ENCODE measurements at places on chromosomes 7 and 10.

DNA sequence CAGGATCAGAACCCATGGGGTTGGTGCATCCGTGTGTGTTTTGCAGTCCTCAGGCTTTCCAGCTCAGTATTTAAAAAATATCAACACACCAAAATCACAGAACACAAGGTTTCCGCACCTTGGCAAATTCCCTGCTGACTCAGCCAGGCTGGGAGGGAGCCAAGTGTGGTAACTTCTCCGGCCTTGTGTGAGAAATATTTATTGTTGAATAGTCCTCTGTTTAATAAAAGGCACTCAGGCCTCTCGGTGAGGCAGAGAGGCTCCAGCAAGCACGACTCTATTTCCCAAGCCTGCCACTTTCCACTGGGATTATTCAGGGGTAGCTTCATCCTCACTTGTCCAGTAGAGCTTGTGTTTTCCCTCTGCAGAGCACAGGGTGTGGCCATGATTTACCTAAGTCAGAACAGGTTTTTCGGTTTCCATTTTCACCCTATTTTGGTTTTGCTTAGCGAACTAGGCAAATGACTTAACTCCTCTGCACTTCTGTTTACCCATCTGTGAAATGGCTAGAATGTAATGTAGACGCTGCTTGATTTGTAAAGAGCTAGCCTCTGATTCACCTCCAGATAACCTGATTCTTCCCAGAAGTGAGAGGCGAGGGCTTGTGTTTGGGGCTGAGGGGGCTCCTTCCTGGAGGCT lies 13.0 kb upstream of the CHST15 start:
- DNase-seq, result peak; percentile 78

GRCh38 chr7:157139111-157139809 lies 534 bp downstream of the UBE3C start:
- DNase-seq, result peak; percentile 49

GRCh38 chr7:42232275-42232674 lies 4.7 kb downstream of the GLI3 start:
- peak; percentile 49 for DNase-seq

DNA sequence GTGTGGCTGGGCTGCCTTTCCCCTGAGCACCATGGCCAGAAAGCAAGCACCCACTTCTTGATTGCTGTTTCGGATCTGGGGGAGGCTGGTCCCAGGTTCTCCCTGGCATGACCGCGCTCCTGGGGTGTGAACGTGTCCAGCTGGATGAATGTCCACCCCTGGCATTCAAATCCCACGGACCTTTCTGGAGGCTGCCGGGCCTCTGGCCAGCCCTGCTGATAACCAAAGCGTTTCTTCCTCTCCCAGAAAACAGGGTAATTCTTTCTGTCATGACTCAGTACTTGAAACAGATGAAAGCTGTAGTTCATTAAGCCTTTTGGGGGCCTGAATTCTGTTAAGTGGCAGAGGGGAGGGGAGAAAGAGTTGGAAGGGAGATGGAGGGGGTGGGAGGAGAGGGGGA lies 73.1 kb upstream of the SAMD8 start:
- peak; percentile 78 for DNase-seq

- no peak for DNase-seq
Measured at GRCh38 chr7:87144173-87144657, 8.0 kb upstream of the DMTF1 start.

GRCh38 chr7:145350334-145350733 lies 514.5 kb upstream of the TPK1 start:
- no peak for DNase-seq

- peak; percentile 31 for DNase-seq
Measured at GRCh38 chr10:114504769-114505579, 100.7 kb upstream of the AFAP1L2 start.

DNA sequence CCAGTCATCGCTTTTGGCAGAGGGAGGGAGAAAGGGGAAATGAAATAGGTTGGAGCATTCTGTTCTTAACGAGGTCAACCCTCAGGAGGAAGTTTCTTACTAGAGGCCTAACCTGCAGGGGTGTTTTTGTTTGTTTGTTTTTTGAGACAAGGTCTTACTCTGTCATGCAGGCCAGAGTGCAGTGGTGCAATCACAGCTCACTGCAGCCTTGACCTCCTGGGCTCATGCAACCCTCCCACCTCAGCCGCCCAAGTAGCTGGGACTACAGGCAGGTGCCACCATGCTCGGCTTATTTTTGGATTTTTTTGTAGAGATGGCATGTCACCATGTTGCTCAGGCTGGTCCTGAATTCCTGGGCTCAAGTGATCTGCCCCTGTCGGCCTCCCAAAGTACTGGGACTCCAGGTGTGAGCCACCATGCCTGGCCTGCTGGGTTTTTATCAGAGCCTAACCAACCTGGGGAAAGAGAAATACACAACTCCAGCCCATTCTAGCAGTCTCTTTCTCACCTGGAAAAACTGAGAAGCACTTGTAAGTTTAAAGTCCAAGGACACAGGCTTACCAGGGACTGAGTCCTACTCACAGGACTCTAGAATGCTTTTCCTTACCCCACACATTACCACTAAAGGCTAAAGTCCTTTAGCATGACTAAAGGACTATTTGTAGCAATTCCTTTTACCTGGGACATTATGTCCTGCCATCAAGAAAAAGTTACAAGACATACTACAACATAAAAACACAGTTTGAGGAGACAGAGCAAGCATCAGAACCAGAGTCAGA lies 101.0 kb upstream of the EGFR start:
- no peak for DNase-seq

GRCh38 chr10:29784175-29784773 lies 149.5 kb upstream of the SVIL start:
- peak; percentile 88 for DNase-seq

DNA sequence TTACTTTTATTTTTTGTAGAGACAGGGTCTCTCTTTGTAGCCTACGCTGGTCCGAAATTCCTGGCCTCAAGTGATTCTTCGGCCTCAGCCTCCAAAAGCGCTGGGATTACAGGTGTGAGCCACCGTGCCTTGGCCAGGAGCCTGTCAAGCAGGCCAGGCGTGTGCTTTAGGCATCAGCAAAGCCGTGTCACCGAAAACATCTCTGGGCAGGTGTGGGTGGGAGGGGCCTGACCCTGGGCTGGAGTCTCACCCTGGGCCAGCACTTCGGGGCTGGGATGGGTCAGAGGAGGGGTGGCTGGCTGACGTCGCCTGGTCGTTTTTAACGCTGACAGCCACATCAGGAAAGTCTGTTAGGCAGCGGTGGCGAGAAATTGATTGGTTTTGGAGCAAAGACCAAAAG lies 80.9 kb downstream of the UNCX start:
- DNase-seq, result no peak

GRCh38 chr10:114544045-114544659 lies 113.9 kb downstream of the ABLIM1 start:
- DNase-seq, result no peak

- DNase-seq, result no peak
Measured at GRCh38 chr7:50953820-50954219, 171.1 kb upstream of the GRB10 start.
